ENCODE measurements at places on chromosomes 12 and 14.

DNA sequence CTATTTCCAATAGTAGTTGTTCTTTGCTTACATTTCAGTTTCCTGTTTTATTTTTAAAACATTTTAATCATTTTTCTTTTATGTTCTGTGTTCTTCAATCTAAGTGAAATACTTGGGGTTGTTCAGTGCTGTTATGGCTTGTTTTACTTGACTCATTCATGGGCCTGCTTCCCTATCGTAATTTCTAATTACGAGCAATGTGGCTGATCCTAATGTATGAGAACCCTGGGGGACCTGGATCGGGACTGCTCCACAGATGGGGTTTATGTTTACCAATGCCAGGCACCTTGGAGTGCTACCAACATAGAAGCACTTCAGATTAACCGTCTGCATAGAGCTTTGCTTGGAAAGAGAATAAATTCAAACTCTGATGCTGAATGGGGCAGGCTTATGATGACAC is 29.8 kb downstream of the TECPR2 start:
- no peak for DNase-seq

GRCh38 chr12:68037616-68038255 is 48.5 kb downstream of the IFNG-AS1 start:
- DNase-seq, result peak; percentile 12

DNA sequence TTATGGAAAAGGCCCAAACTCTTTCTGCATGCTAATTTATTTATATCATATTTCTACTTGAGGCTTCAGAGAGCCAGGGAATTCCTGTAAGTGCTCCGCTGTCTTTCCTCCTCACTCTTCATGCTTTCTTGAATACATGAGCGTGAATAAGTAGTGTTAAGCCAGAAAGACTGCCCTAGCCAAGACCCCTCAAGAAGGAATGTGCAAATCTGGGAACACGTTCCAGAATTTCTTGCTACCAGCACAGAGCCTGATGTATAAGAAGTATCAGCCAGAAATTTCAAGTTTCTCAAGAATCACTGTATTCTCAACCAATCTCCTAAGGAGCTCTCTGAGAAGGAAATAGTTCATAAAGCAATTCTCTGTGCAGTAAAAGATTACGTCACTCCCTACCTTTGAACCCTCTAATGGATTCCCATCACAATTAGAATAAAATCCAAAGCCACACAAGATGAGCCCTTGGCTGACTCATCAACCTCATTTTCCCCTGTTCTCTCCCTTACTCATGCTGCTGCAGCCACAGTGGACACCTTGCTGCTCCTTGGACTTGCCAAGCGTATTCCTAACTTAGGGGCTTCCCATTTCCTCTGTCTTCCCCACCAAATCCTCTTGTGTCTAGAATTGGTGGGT is 6.9 kb upstream of the TSPAN8 start:
- no peak for DNase-seq

- peak; percentile 63 for DNase-seq
These were observed 250.8 kb downstream of the SLC6A15 start for GRCh38 chr12:84661786-84662185.

DNA sequence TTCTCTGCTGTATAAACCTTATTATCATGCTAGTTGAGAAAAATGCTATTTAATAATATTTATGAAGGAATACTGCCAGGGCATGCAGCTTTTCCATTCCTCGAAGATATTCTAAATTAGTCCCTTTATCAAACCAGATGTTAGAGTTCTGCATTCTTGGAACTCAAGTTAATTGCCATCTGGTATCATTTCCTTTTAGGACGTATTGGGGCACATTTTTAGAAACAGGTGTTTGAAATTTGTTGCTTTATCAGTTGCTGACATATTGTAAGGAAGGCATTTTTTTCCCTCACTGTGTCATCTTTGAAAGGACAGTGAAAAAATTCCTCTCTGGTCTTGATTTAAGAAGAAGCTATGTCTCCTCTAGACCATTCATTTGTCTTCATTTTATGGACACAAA is 471.2 kb upstream of the PRICKLE1 start:
- DNase-seq, result no peak

DNA sequence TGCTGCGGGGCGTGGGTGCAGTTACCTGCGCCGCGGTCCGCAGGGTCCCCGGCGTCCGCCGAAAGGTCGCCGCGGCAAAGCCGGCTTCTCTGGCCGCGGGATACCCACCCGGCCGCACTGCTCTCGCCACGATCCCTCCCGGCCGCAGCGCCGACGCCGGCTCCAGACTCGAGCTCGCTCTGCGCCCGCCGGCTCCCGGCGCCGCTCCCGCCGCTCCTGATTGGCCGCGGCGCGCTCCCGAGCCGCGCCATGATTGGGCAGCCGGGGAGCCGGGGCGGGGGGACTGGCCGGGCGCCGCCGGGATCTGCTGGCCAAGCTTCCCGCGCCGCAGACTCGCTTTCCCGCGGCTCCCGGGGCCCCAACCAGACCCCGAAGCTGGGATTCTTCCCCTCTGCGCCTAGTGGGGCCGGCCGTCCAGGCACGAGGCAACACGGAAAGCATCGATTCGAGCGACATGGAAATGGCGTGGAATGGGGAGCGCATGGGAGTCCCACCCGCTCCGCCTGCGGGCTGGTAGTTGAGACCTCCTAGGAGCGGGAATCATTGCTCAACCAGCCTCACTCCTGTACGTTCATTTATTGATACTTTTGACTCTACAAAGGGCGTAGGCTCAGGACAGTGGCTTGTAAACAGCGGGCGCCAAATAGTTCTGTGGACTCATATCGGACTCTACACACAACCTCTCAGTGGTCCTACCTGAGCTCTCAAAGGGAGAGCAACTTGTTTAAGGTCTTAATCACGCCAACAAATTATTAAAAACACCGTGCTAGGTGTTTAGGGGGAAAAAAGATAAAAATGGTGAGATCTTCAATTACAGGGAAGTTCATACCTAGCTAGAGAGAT is 36.4 kb upstream of the STON2 start:
- DNase-seq, result peak; percentile 30

DNA sequence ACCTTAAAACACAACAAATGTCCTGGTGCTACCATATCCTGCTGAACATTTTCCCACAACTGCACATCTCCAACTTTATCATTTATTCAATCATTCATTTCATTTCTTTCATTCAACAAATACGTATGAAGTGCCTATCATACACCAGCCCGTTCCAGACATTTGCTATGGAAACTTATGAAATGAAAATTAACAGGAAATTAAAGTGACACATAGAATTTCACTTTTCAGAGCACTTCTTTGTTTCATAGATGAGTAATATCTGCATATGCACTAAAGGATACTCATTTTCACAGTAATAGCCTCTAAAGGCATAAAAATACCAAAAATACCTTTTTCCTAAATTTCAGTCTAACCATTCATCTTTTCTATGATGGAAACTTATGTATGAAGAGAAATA is 12.6 kb downstream of the CNIH1 start:
- DNase-seq, result no peak

GRCh38 chr12:2627835-2628191 is 167.0 kb upstream of the FKBP4 start:
- DNase-seq, result no peak

- no peak for DNase-seq
These were observed 6.7 kb downstream of the HOXC5 start for GRCh38 chr12:54039417-54040147.

DNA sequence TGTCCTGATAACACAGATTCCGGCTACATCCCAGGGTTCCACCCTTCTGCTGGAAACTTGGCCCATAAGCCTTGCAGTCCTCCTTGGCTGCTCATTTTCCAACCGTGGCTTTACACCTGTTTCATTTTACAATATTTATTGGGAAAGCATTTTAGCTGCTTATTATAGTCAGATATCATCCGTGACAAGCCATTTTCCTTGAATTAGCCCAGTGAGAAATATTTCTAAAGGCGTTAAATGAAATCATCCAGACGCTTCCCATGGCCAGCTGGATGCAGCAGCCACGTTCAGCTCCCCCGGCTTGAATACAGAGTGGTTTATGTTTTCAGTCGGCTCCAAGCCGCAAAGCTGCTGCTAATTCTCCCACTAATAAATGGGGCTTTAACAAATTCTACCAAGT is 245.0 kb upstream of the PELI2 start:
- no peak for DNase-seq

GRCh38 chr12:65699251-65699650 is 125.0 kb upstream of the HMGA2 start:
- DNase-seq, result no peak

DNA sequence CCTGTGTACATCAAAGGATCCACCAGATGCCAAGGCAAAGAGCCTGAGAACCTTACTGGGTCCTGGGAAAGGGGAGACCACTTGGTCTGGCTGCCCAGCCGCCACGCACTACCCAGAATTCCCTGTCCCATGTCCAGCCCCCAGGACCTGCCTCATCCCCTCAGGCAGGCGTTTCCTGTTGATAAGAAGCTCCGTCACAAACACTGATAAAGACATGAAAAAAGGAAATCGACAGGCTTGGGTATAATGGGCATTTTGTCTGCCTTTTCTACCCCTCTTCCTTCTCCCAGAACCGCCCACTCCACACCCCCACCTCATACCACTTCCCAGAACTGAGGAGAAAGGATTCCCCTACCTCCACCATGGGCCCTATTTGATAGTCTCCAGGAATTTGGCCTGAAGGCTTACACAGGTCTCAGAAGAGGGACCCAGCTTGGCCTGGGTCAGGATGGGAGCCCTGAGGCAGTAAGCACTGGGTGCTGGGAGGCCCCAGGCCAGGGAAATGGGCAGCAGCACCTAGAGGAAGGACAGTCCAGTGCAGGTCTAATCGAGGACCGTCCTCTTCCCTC is 18.8 kb downstream of the ACVRL1 start:
- DNase-seq, result no peak

DNA sequence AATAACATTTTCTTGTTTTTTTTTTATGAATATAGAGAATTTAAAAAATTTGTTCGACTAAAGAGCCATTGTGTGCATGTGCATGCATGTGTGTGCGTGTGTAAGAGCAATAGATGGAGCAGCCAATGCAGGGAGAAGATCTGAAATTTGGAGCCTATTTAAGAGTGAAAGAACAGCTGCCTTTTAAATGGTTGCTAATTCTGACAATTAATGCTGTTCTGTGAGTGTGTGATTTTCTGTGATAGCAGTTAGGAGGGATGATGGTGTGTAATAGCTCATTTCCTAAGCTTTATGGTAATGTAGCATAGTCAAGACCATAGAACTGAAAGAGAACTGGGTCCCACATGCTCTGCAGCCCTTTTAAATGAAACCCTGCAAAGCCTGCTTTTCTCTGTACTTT is 137.9 kb downstream of the NRXN3 start:
- no peak for DNase-seq

DNA sequence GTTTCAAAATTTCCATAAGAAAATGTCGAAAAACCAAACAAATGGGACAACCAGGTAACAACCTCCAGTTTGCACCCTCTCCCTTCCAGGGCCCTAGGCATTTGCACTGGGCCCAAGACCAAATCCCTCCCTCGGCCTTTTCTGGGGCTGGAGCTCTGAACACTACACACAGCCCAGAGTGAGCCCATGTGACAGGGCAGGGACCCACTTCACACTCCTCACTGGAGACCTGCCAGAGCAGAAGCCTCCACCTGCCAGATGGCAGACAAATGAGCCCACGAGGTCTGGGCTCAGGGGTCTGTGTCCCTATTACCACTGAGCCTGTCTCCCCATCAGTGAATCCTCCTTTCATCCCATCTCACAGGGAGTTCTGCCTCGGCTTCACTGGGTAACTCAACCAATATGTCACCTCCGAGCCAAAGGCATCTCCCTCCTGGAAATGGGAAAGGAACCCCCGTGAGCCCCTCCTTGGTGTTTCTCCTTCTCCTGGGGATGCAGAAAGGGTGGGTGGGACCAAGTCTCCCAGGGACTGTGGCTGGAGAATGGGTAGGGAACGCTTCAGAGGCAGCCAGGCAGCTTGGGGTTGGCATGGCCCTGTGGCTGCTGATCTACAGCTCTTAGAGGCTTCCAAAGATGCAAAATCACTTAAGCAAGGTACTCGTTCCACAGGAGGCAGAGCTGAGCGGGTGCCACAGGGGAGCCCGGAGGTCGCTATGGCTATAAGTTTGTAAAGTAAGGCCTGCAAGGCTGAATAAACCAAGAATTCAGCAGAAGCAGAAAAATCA is 10.6 kb downstream of the VWF start:
- DNase-seq, result no peak

GRCh38 chr12:93853698-93854478 is 176.7 kb downstream of the CRADD start:
- no peak for DNase-seq

- no peak for DNase-seq
These were observed 8.2 kb downstream of the GOLT1B start for GRCh38 chr12:21509768-21510167.

DNA sequence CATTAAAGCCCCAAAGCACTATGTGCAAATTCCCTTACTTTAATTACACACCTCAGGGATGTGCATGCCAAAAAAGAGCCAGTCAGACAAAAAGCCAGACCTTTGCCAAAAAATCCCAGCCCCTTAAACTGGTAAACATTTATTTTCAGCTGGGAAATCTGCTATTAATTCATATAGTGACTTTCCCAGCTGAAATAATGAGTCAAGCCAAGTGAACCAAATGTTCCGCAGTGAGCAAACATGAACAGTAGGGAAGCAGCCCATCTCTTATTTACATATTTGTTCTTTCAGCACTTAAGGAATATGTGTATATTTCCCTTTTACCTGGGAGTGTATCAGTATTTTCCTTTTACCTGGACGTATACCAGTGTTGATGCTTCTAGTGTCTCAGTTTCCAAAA is 44.0 kb upstream of the OTX2 start:
- DNase-seq, result no peak

DNA sequence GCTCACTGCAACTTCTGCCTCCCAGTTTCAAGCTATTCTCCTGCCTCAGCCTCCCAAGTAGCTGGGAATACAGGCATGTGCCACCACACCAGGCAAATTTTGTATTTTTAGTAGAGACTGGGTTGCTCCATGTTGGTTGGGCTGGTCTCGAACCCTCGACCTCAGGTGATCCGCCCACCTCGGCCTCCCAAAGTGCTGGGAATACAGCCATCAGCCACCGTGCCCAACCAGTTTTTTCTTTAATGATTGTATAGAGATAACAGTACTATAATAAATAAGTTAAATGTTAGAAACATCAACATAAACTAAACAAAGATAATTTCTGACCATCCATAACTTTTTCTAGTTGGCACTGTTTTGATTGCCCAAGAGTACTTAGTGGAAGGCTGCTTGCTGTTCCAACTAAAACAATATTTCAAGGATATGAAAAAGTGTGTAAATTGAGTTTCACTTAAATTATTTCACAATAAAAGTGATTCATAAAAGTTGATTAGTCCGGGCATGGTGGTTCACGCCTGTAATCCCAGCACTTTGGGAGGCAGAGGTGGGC is 5.6 kb downstream of the GON7 start:
- no peak for DNase-seq

Measured in fibroblast of skin of left quadriceps (primary cell).